ENCODE measurements at places on chromosomes 16 and 17.
A peak's percentile ranks its signal among the peaks of the same experiment; 100 is the strongest.

DNA sequence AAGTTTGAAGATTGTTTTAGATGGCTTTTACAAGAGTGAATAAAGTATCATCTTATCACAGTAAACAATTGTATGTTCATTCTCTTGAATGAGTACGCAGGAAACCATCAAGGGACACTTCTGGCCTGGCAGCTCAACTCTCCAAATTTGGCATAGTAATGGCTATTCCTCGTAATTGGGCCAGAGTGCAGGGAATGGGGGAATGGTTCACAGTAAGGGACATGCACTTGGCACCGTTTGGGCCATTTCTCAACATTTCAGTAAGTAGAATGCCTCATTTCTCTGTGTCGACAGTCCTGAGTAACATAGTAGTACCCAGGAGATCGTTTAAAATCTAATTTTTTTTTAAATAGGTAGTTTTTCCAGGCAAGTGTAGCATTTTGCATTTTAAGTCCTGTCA lies 309.6 kb downstream of the KCNJ2 start:
- DNase-seq: no peak

- no peak for DNase-seq
Observed at GRCh38 chr17:65925606-65926307, 266.2 kb downstream of the CEP112 start.

GRCh38 chr17:46787478-46787877 lies 31.0 kb downstream of the WNT3 start:
- DNase-seq: no peak

- DNase-seq: no peak
Observed at GRCh38 chr17:77418609-77419008, 277.8 kb downstream of the SEC14L1 start.

DNA sequence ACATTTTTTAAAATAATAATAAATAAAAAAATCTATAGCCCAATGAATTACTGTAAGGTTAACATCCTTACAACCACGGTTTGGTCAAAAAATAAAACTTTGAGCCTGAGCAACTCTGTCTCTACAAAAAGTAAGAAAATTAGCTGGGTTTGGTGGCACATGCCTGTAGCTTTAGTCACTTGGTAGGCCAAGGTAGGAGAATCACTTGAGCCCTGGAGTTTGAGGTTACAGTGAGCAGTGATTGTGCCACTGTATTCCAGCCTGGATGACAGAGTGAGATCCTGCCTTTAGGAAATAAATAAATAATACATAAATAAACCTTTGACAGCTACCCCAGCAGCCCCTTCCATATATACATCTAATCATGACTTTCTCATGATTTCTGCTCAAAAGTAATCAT lies 26.9 kb upstream of the PHAF1 start:
- no peak for DNase-seq

DNA sequence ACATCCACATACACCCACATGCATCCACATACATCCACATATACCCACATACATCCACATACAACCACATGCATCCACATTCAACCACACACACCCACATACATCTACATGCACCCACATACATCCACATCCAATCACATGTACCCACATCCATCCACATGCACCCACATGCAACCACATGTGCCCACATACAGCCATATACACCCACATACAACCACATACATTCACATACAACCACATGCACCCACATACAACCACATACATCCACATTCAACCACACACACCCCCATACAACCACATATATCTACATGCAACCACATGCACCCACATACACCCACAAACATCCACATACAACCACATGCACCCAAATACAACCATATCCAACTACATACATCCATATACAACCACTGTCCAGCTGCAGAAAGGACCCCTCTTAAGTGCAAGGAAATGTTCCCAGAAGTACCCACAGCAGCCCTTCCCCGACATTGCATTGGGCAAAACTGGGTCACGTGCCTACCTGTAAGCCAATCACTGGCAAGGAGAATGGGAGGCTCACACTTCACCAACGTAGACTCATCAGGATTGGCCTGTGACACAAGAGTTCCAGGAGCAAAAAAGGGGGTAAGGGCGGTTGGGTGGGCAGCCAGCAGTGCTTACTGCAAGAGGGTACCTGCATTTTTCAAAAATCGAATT lies 18.1 kb downstream of the CALB2 start:
- DNase-seq: no peak

DNA sequence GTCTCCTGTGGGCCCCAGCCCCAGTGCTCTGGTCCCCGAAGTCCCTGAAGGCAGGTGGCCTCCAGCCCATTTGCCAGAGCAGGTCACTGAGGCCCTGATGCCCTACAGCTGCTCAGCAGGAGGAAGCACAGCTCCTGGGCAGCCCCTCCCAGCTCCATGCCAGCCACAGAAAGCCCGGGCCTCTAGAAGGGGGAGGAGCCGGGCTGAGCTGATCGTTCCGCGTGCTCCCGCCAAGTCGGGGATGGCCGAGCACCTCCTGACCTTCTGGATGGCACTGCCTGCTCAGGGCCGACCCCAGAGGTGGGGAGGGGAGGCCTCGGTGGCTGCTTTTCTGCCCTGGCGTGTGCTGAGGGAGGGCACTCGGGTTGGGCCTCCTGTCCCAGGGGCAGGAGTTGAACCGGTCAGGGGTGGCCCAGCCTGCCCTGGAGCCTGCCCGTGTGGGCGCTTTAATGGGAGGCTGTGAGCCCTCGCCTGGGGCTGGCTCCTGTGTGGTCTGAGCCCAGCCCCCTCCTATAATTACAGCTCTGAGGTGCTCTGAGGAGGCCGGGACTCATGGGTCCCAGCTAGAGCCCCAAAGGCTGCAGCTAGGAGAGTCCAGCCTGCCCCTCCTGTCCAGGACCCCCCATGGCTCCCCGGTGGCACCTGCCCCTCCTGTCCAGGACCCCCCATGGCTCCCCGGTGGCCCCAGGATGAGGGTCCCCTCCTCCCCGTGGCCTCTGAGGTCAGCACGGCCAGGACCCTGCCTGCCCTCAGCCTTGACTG lies 29.7 kb downstream of the ZFPM1 start:
- DNase-seq: no peak

GRCh38 chr17:50914505-50915063 lies 48.4 kb upstream of the TOB1 start:
- DNase-seq: no peak

- DNase-seq: peak; percentile 71
Observed at GRCh38 chr16:56525236-56525635, 5.4 kb upstream of the BBS2 start.

- DNase-seq: no peak
Observed at GRCh38 chr17:75099881-75100595, 9.7 kb upstream of the ARMC7 start.

DNA sequence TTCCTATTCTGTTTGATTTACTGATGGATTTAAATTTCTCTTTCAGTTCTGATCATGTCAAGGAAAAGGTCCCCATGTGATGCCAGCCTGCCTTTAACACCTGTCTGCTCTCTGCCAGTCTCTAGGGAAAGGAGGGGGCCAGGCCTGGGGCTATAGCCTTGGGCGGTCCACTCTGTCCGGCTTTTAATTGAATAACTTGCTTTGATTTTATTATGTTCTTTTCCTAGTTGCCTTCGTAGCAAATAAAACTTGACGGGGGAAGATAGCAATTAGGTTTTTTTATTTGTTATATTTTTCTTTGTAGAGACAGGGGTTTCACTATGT lies 47.6 kb downstream of the ABAT start:
- no peak for DNase-seq

- no peak for DNase-seq
Observed at GRCh38 chr17:72299592-72299991, 178.8 kb downstream of the SOX9 start.

- DNase-seq: no peak
Observed at GRCh38 chr17:57512258-57512657, 232.8 kb downstream of the CCDC182 start.

- DNase-seq: no peak
Observed at GRCh38 chr17:33803199-33803685, 451.8 kb upstream of the CCL2 start.

GRCh38 chr16:9102943-9103342 lies 11.5 kb downstream of the HAPSTR1 start:
- no peak for DNase-seq

DNA sequence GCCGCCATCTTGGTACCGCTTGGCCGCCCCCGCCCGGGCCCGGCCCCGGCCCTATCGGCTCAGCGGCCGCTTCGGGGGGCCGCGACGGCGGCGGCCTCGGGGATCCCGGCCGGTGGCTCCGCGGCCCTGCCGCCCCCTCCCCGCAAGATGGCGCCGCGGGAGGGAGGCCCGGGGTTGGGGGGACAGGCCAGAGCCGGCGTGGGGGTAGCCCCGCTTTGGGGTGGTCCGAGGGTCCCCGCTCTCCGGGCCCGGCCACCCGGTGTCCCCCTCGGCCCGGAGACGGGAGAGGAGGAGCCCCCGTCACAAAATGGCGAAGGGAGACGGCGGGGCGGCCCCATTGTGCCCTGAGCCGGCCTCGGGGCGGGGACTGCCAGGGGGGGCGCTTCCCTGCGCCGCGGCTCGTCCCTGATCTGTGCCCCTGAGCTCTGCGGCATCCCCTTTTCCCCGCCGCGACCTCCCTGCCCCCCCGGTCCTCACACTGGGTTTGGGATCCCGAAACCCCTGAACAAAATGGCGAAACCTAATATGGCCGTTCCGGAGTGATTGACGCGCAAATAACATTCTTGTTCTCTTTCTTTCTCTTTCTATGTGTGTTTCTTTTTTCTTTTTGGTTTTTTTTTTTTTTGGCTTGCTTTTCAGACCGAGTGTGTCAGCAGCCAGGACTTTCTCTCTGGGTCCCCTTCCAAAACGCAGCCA lies 986 bp downstream of the HAPSTR1 start:
- no peak for DNase-seq

- peak; percentile 48 for DNase-seq
Observed at GRCh38 chr16:69709456-69710084, 16.8 kb downstream of the NQO1 start.

- DNase-seq: no peak
Observed at GRCh38 chr16:12095275-12096156, 119.0 kb downstream of the SNX29 start.

- no peak for DNase-seq
Observed at GRCh38 chr17:2388020-2388682, 12.7 kb downstream of the MNT start.

GRCh38 chr17:64741038-64741641 lies 79.0 kb upstream of the SMURF2 start:
- DNase-seq: no peak

DNA sequence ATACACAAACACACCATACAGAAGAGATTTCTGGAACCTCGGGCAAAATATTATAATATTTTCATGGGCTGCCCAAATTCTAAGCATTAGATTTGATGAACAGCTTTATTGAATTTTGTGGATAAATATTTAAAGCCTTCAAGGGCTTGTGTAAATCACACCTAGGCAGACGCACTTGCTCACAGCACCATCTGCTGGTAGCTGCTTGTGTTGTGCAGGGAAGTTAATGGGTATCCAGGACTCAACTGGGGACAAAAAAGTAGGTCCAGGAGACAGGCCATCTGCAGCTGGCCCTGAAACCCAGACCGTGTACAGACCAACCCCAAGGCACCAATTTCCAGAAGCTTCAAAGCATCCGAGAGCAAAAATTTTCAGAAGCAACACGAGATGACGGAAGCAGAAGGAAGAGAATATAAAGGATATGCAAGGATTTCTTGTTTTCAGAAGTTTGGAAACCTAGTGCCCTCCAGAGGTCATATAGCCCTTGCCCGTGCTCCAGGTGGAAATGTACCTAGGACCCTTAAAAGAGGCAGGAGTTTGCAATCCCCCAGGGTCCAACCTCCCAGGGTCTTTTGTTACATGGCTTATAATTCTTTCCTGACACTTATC lies 140.0 kb downstream of the CHD9NB start:
- peak; percentile 22 for DNase-seq

- DNase-seq: no peak
Observed at GRCh38 chr16:31477220-31478216, 5.4 kb upstream of the SLC5A2 start.

DNA sequence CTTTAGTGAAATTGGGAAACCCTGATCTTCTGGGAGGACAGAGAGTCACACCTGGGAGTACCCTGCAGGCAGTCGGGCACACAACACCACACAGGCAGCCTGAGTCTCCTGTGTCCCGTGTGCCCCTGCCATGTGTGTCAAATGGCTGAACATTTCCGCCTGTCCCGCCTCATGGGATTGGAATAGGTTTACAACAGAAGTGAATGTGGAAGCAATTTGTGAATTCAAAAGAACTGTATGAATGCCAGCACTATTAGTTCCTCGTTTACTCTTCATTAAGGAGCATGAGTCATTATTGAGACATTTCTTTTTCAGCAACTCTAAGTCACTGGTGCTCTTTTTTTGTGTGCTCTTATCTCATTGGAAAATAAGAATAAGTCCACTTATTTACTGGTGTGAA lies 226.5 kb downstream of the PMP22 start:
- DNase-seq: peak; percentile 73

DNA sequence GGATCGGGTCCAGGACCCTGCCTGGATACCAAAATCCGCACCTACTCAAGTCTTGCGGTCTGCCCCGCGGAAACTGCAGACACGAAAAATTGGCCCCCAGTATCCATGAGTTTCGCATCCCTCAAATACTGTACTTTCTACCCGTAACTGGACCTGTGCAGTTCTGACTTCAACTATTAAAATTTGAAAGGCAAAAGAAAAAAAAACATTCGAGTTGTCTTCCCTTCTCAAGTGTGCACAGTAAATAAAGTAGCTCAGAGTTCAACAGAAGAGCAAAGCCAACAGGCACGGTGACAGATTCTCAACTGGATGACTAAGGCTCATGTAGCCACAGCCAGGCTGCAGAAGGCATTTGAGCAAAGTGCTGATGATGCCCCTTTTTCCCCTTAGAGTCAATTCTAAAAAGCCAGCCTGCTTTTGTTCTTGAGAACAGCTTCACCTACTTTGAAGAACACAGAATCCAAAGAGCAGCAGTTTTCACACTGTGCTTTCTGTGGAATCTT lies 32.5 kb downstream of the MARF1 start:
- DNase-seq: no peak

DNA sequence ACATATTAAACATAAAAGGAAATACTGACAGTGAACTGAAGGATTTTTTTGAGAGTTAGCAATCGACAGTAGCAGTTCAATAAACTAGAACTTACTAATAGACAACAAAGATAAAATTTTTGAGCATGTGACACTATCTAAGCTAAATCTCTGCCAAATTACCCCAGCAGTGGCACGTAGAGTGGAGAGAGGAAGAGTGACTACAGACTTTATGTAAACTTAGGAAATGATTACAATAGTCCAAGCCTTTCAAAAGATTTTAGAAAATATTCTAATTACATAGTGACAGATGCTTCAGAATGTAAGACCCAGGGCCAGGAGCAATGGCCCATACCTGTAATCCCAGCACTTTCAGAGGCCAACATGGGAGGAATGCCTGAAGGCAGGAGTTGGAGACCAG lies 52.4 kb downstream of the CFDP1 start:
- DNase-seq: no peak

DNA sequence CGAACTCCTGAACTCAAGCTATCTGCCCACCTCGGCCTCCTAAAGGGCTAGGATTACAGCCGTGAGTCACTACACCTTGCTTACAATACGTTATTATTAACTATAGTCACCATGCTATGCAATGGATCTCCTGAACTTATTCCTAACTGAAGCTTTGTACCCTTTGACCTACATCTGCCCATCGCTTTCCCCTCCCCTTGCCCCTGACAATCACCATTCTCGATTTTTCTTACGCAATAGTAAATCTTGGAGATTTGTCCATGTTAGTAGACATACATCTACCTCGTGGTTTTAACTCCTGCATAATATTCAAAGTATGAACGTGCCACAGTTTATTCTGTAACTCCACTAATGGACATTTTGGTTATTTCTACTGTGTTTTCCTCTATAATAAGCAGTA lies 120.6 kb downstream of the NPIPB5 start:
- no peak for DNase-seq

- peak; percentile 19 for DNase-seq
Observed at GRCh38 chr16:9199311-9199710, 107.9 kb downstream of the HAPSTR1 start.

GRCh38 chr16:56349086-56349415 lies 76.3 kb downstream of the AMFR start:
- no peak for DNase-seq

Data from HFF-Myc (cell line).